ENCODE measurements at places on chromosomes 1 and 21. TPM values are rescaled to one million over a fixed set of nuclear protein-coding genes. Genes with fewer than 3 reads are reported as not detected.

The LAPTM5 gene
- total RNA-seq: 9.2 TPM

The PKN2 gene
- 14.2 TPM for total RNA-seq

The GRIK3 gene
- 0.08 TPM for total RNA-seq

The AIRE gene
- not detected for total RNA-seq

DNA sequence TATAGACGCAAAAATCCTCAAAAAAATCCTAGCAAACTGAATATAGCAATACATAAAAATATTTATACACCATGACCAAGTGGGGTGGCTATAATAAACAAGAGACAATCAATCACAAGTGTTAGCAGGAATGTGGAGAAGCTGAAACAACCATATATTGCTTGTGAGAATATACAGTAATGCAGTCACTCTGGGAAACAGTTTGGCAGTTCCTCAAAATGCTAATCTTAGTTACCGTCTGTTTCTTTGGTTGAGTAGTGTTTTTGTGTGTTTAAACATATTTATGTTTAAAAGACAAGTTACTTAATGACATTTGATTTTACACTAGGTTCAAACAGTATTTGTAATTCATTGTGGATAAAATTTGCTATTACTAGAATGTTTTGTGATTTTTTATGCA lies 792.0 kb downstream of the LTN1 start:
- H3K27ac ChIP-seq: no peak overlapping the region
- no peak for DNase-seq
- no peaks in the 10 kb centered on the region for H3K4me1 ChIP-seq
- H3K27me3 ChIP-seq: no peaks in the 10 kb centered on the region

- no peak overlapping the region for H3K27ac ChIP-seq
- peaks cover 14% of the 10 kb centered on the region for H3K4me1 ChIP-seq
- no peak overlapping the region for H3K4me3 ChIP-seq
Measured at GRCh38 chr1:15915991-15916390, 59.9 kb downstream of the ZBTB17 start.

DNA sequence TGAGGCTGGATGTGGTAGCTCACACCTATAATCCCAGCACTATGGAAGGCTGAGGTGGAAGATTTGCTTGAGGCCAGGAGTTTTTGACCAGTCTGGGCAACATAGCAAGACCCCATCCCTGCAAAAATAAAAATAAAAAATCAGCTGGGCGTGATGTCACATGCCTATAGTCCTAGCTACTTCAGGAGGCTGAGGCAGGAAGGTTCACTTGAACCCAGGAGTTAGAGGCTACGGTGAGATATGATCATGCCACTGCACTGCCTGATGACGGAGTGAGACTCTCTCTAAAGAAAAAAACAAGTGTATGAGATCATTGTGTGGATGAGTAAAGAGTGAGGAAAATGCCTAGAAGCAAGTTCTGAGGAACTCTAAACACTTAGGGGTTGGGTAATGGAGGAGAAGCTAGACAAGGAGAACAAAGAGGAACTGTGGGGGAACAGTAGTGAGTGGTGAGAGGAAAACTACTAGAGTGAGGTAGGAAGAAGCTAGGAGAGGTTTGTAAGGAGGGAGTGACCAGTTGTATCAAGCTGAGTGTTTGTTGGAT lies 17.0 kb downstream of the CLIC4 start:
- no peak overlapping the region for H3K4me3 ChIP-seq
- peaks cover 8% of the 10 kb centered on the region for H3K4me1 ChIP-seq
- H3K27ac ChIP-seq: peak overlapping the region; percentile 27
- H3K36me3 ChIP-seq: no peaks in the 10 kb centered on the region
- no peak for DNase-seq

GRCh38 chr1:11143907-11144306 lies 44.2 kb upstream of the EXOSC10 start:
- H3K4me3 ChIP-seq: no peak overlapping the region
- no peaks in the 10 kb centered on the region for H3K27me3 ChIP-seq
- H3K27ac ChIP-seq: no peak overlapping the region

DNA sequence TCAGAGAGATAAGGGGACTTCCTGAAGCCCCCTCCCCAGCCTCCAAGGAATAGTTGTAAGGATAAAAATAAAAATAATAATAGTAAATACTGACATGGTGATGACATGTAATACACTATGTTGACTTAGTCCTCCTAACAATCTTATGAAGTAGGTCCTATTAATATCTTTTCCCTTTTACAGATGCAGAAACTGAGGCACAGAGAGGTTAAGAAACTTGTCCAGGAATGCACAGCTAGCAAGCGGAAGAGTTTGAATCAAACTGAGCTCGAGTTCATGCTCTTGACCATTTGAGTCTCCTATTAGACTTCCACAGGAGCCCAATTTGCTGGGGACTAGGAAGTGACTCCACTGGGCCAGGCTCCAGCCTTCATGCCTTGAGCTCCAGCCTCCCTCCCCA lies 194.8 kb downstream of the GRIK3 start:
- no peak for DNase-seq
- H3K4me3 ChIP-seq: no peak overlapping the region
- no peaks in the 10 kb centered on the region for H3K36me3 ChIP-seq
- H3K27ac ChIP-seq: no peak overlapping the region

- H3K4me3 ChIP-seq: no peak overlapping the region
- DNase-seq: no peak
- no peaks in the 10 kb centered on the region for H3K36me3 ChIP-seq
- H3K27me3 ChIP-seq: no peaks in the 10 kb centered on the region
- H3K27ac ChIP-seq: no peak overlapping the region
Measured at GRCh38 chr1:241772932-241773500, 75.0 kb upstream of the EXO1 start.
